ENCODE measurements at places on chromosomes 1 and 21. TPM values are rescaled to one million over a fixed set of nuclear protein-coding genes. Genes with fewer than 3 reads are reported as not detected.

DNA sequence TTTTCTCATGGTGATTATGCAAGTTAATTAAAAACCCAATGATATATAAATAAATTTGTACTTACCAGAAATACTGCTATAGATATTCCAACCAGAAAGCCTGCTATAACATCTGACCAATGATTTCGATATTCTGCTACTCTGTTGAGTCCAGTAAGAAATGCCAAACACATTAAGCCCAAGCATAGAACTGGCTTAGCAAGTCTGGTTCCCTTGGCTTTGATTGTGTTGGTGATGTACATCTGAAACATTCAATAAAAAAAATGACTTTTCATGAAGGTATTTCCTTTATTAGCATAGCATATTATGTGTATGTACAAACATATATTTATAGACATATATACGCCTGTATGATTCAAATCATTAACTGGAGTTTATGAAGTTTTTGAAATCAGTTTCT is 82.8 kb downstream of the PLPPR5 start:
- DNase-seq: peak; percentile 94

DNA sequence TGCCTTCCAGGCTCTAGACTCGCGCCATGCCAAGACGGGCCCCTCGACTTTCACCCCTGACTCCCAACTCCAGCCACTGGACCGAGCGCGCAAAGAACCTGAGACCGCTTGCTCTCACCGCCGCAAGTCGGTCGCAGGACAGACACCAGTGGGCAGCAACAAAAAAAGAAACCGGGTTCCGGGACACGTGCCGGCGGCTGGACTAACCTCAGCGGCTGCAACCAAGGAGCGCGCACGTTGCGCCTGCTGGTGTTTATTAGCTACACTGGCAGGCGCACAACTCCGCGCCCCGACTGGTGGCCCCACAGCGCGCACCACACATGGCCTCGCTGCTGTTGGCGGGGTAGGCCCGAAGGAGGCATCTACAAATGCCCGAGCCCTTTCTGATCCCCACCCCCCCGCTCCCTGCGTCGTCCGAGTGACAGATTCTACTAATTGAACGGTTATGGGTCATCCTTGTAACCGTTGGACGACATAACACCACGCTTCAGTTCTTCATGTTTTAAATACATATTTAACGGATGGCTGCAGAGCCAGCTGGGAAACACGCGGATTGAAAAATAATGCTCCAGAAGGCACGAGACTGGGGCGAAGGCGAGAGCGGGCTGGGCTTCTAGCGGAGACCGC is 2.0 kb upstream of the OLIG2 start:
- DNase-seq: no peak

- no peak for DNase-seq
These were observed 88.6 kb upstream of the LMO4 start for GRCh38 chr1:87239997-87240605.

DISC1 gene
- 0.64 TPM for total RNA-seq

Measured in bronchial epithelial cell (primary cell).